ENCODE measurements at places on chromosomes 1 and 21.

DNA sequence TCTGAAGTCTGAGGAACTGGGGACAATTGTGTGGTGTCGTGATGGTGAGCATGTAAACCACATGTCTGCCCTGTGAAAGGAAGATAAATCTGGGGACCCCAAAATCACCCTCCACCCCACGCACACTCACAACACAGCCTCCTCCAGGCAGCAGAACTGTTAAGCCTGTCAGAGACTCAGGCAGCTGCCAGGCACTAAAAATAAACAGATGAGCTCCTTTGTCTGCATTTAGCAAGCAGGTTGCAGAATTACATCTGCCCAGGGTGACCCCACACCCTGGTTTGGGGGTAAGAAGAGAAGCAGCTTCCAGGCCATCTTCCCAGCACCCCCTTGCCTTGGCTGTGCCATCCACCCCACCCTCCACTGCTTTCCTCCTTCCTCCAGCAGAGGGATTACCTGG lies 119.1 kb upstream of the RUNX3 start:
- no peak overlapping the region for H3K4me3 ChIP-seq
- H3K27me3 ChIP-seq = peaks cover 78% of the 10 kb centered on the region
- H3K27ac ChIP-seq = no peak overlapping the region

GRCh38 chr1:227905573-227906487 lies 41.9 kb downstream of the WNT9A start:
- no peak overlapping the region for H3K4me3 ChIP-seq
- no peak for DNase-seq

DNA sequence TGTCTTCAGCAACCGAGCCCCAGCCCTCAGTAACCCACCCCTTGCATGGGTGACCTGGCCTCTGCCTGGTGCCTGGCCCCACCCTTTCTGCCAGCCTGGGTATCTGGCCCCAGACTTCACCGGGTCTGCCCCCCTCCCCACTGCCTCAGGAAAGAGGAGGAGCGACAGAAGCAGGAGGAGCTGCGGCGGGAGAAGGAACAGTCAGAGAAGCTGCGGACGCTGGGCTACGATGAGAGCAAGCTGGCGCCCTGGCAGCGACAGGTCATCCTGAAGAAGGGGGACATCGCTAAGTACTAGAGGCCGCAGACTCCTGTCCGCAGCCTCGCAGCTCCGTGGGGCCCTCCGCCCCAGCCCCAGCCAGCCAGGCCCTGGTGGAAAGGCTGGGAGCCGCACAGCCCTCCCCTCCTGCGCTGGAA lies 6.1 kb downstream of the TNFRSF25 start:
- peaks cover 38% of the 10 kb centered on the region for H3K4me1 ChIP-seq
- H3K36me3 ChIP-seq = peaks cover 11% of the 10 kb centered on the region
- peaks cover 30% of the 10 kb centered on the region for H3K27me3 ChIP-seq
- DNase-seq = no peak

DNA sequence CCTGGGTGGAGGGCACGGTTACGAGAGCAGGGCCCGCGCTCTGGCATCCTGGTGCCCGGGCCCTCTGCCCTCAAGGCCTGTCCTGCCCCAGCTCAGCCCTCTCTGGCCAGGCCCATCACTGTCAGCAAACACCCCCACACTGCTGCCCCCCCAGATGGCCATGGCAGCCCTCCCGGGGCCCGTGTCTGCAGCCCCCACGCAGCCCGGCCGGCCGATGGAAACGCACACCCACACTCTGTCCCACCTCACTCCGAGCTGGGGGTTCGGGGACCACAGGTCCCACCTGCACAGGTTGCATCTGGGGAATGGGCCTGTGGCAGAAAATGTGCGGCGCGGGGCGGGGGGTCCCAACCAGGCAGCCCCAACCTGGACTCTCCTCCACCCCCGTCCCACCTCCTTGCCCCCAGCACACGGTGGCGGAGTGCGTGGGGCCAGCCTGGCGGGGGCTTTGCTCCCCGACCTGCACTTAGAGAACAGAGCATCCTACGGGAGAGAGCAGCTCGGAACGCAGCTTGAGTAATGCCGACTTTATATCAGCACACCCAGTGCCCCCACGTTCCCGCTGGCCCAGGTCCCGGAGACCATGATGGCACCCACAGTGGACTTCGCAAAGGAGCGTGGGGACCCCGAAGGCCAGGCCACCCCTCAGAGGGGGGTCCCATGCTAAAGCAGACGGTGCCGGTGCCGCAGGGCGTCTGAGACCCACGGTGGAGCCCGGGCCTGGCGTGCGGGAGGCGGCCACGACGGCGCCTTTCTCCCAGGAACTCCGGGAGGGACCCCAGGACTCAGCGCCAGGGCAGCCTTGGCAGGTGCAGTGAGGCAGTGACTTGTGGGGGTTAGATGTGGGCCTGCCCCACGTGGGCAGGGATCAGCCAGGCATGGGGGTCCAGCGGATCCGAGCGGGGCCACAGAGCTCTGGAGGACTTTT lies 7.5 kb upstream of the RNF223 start:
- DNase-seq = no peak
- H3K27ac ChIP-seq = no peak overlapping the region
- H3K27me3 ChIP-seq = peaks cover 9% of the 10 kb centered on the region
- no peak overlapping the region for H3K4me3 ChIP-seq
- H3K4me1 ChIP-seq = peaks cover 2% of the 10 kb centered on the region
- H3K36me3 ChIP-seq = no peaks in the 10 kb centered on the region

- H3K4me3 ChIP-seq = no peak overlapping the region
- H3K4me1 ChIP-seq = no peaks in the 10 kb centered on the region
- DNase-seq = no peak
Measured at GRCh38 chr1:51829058-51829457, 49.5 kb downstream of the NRDC start.

- H3K27ac ChIP-seq = no peak overlapping the region
- H3K36me3 ChIP-seq = peaks cover 22% of the 10 kb centered on the region
- no peaks in the 10 kb centered on the region for H3K27me3 ChIP-seq
- peak; percentile 38 for DNase-seq
- peak overlapping the region; percentile 94 for H3K4me3 ChIP-seq
- peaks cover 28% of the 10 kb centered on the region for H3K4me1 ChIP-seq
Measured at GRCh38 chr1:38872401-38873026, 634 bp downstream of the MYCBP start.

DNA sequence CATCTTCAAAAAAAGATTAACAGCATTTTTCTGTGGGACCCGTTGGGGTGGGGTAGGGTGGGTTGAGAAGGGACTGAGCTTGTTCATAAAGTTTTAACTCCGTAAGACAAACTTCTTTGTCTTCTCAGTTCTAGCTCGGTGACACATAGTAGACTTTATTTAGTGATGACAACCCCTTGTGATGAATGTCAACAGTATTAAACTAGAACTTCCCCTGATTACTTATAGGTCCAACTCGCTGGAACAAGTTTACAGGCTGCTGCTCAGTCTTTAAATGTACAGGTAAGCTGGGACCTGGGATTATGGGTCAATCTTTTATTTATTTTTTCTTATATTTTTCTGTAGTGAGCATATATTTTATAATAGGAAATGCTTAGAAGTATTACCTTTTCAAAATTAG lies 148.4 kb downstream of the CD247 start:
- no peaks in the 10 kb centered on the region for H3K27me3 ChIP-seq
- no peak for DNase-seq
- H3K4me3 ChIP-seq = no peak overlapping the region
- no peak overlapping the region for H3K27ac ChIP-seq

DNA sequence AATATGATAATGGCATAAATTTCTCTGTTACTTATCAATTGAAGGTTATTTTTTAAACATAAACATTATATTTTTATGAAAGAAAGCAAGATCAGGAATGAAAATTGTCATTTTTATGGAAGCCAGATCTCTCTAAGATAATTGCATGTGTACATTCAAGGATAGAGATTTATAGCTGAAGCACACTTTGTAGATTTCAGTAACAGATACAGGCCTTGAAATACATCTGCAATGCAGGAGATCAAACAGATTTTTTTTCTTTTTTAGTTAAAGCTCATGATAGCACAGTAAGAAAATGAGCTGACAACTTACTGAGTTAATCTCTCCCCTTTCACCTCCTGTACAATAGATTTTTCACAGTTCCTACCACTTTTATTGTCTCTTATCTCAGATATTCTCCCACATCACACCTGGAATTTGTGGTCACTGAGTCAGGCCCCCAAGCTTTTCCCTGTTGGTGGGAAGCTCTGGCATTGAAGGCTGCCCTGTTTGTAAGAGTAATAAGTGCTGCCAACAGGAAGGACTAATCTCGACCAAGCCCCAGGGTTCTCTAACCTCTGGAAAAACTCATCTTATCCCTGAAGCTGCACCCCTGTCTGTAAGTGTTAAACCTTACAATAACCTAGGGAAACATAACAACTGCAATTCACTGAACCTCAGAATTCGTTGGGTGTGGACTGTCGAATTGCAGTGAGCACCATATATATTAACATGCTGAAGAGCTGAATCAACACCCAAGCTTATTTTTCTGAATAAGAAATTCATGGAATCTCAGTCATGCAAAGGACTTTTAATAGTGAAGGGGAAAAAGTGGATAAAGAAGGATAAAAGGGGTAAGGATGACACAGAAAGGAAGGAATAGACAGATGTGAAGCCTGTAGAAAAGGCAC lies 599.0 kb downstream of the LMO4 start:
- peaks cover 10% of the 10 kb centered on the region for H3K36me3 ChIP-seq
- H3K27me3 ChIP-seq = peaks cover 4% of the 10 kb centered on the region
- no peak overlapping the region for H3K27ac ChIP-seq

DNA sequence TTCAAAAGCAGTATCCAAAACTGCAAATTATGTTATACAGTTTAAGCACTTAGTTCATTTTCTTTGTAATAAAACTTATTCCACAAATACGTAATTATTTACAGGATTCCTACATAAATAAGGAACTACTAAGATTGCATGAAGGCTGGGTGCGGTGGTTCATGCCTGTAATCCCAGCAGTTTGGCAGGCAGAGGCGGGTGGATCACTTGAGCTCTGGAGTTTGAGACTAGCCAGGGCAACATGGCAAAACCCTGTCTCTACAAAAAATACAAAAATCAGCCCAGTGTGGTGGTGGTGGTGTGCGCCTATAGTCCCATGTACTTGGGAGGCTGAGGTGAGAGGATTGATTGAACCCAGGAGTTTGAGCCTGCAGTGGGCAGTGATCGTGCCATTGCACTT lies 69.3 kb downstream of the POU2F1 start:
- no peaks in the 10 kb centered on the region for H3K27me3 ChIP-seq
- H3K4me1 ChIP-seq = peaks cover 14% of the 10 kb centered on the region
- H3K4me3 ChIP-seq = no peak overlapping the region
- no peak for DNase-seq

DNA sequence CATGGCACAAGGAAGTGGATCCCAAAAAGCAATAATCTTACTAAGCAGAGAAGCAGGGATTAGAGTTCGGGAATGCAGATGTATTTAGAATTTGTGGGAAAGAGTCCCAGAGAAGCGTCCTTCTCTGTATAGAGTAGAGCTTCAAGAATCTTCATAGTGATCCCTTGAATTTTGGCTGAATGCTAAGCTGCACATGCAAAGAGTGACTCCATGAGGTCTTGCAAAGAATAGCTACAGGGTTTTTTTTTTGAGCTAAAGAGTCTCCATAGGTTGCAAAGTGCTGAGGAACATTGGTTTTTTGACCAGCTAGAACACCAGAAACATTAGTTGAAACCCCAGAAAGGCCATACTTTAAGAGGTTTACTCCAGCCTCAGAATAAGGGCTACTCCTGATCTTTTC lies 206.7 kb downstream of the CTH start:
- no peaks in the 10 kb centered on the region for H3K4me1 ChIP-seq
- peaks cover 5% of the 10 kb centered on the region for H3K27me3 ChIP-seq
- no peaks in the 10 kb centered on the region for H3K36me3 ChIP-seq

DNA sequence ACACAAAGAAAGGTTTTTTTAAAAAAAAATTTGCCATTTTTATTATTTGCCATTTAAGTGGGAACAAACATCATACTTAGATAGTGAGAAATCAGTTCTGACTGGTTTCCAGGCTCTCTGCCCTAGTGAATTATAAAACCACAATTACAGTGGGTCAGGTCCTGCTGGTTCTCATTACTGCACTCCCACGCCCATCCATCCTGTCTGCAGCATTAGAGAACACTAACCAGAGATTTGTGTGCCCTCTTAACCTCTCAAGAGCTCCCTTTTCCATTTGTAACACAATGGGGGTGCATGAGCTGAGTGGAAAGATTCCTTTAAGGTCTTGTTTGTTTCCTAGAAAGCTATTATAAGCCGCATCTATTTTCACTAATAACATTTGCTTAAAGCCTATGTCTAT lies 489.3 kb downstream of the AMY1C start:
- no peaks in the 10 kb centered on the region for H3K27me3 ChIP-seq
- DNase-seq = peak; percentile 48
- H3K36me3 ChIP-seq = no peaks in the 10 kb centered on the region
- no peak overlapping the region for H3K27ac ChIP-seq
- peak overlapping the region; percentile 33 for H3K4me3 ChIP-seq
- H3K4me1 ChIP-seq = peaks cover 55% of the 10 kb centered on the region

DNA sequence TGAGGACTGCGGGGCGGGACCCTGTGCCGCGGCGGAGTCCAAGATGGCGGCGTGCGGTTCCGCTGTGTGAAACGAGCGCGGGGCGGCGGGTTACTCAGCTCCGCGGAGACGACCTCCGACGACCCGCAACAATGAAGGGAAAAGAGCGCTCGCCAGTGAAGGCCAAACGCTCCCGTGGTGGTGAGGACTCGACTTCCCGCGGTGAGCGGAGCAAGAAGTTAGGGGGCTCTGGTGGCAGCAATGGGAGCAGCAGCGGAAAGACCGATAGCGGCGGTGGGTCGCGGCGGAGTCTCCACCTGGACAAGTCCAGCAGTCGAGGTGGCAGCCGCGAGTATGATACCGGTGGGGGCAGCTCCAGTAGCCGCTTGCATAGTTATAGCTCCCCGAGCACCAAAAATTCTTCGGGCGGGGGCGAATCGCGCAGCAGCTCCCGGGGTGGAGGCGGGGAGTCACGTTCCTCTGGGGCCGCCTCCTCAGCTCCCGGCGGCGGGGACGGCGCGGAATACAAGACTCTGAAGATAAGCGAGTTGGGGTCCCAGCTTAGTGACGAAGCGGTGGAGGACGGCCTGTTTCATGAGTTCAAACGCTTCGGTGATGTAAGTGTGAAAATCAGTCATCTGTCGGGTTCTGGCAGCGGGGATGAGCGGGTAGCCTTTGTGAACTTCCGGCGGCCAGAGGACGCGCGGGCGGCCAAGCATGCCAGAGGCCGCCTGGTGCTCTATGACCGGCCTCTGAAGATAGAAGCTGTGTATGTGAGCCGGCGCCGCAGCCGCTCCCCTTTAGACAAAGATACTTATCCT lies 430 bp downstream of the RBM15 start:
- no peak overlapping the region for H3K27ac ChIP-seq
- no peaks in the 10 kb centered on the region for H3K27me3 ChIP-seq
- DNase-seq = peak; percentile 63
- H3K4me3 ChIP-seq = no peak overlapping the region
- H3K36me3 ChIP-seq = peaks cover 44% of the 10 kb centered on the region

Data from nephron progenitor cell (in vitro differentiated cells).